Stimulated activated CD8-positive, alpha-beta memory T cell treated with anti-CD3 and anti-CD28 coated beads, Interleukin-12 subunit alpha, Interleukin-12 subunit beta, amount 100 ng/mL, for 4 hours (primary cell): ENCODE measurements at places on chromosomes 2 and 18.

- DNase-seq: no peak
Observed at GRCh38 chr2:224734949-224735348, 18.8 kb upstream of the CCDC195 start.

GRCh38 chr2:85684380-85684779 is 9.8 kb upstream of the GNLY start:
- no peak for DNase-seq

GRCh38 chr18:37383846-37384595 is 181.6 kb downstream of the CELF4 start:
- DNase-seq: no peak

DNA sequence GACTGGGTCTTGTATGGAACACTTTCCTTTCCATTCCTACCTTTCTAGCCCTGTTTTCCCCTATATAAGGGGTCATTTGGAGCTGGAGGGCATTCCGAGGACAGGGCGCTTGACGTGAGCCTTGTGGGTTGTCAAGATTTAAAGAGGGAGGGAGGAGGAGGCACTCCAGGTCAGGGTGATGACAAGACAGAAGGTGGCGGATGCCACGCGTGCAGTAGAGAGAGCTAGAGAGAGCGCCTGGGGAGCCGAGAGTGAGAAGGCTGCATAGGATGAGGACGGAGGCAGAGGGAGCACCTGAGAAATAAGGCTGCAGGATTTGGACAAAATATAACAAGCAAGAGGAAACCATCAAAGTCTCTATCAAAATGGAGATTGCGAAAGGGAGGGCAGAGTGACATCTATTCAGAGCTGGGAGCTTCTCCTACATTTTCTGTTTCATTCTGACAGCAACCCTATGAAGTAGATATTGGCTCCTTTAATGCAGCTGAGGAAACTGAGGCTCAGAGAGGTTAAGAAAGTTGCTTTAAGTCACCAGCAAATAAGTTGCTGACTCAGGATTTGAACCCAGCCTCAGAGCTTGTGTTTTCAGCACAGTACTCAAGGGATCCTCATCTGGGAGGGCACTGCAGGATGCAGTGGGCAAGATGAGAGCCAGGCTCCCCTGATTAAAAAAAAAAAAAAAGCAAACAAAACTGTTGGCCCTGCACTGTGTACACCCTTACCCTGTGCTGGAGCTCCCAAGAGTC is 124.2 kb downstream of the MRO start:
- DNase-seq: no peak

DNA sequence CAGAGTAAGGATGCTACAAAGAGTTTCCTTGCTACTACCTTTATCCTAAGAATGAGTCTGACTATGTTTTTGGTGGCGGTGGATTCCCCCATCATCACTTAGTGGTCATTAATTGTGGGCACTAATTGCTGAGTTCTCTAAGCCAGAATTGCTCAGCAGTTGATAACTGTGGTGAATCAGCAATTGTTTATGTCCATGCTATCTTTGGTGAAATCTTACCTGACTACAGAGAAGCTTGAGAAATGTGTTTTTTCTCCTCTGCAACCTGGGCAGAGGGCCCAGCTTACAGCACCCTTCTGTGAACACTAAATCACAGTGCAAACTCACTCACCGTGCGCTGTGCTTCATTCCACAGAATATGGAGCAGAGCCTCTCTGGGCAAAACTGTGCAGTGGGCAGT is 683.6 kb downstream of the CNTNAP5 start:
- DNase-seq: no peak

- DNase-seq: no peak
Observed at GRCh38 chr18:11871501-11871900, 20.3 kb downstream of the CHMP1B start.

- no peak for DNase-seq
Observed at GRCh38 chr18:27414682-27415081, 229.6 kb upstream of the CHST9 start.

- peak; percentile 60 for DNase-seq
Observed at GRCh38 chr18:62526098-62527025, 3.5 kb downstream of the ZCCHC2 start.

DNA sequence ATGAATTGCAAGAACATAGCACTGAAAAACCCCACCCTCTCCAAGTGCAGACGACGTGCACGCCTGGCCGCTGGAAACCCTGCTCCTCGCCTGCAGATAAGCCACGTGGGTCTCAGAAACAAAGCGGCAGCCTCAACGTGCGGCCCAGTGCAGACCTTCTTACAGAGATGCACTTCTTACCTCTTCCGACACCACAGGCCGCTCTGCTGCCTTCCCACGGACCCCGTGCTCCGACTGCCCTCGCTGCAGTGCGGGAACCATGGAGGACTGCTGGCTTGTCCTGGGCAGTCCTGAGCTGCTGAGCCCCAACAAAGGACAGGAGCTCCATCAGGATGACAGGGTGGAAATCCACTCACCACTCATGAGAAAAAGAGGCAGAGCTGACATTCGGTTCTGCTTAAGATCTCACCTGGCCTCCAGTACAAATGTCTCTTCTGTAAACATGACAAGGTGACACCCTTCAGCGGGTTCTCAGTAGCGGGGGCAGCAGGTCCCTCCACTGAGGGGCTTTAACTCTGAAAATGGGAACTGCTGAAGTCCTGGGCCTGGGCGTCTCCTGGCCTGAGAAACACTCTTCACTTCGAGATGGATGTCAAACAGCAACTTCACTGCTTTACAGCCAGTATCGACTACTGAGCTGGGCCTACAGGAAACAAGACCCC is 6.2 kb downstream of the COPS9 start:
- no peak for DNase-seq

GRCh38 chr2:192484903-192485302 is 290.2 kb upstream of the TMEFF2 start:
- DNase-seq: no peak

- no peak for DNase-seq
Observed at GRCh38 chr2:166432331-166432730, 56.6 kb upstream of the SCN9A start.

DNA sequence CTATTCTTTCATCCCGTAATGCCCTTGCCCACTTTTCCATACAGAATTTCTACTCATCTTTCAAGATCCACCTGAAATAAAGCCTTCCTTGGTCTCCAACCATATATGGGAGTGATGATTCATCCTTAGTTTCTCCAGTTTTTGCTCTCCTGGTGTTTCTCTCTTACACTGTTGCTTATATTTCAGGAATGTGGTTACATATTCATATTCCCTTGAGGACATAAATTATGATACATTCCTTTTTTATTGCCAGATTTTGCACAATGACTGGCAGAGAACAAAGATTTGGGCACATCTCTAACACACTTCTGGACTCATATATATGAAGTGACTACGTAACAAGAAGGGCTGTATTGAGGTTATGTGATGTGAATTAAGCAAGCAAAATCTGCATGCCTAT is 1573.4 kb upstream of the NXPH2 start:
- no peak for DNase-seq

GRCh38 chr2:47302308-47302707 is 100.6 kb upstream of the MSH2 start:
- no peak for DNase-seq

- no peak for DNase-seq
Observed at GRCh38 chr18:8706791-8707555, 1.6 kb downstream of the MTCL1 start.

DNA sequence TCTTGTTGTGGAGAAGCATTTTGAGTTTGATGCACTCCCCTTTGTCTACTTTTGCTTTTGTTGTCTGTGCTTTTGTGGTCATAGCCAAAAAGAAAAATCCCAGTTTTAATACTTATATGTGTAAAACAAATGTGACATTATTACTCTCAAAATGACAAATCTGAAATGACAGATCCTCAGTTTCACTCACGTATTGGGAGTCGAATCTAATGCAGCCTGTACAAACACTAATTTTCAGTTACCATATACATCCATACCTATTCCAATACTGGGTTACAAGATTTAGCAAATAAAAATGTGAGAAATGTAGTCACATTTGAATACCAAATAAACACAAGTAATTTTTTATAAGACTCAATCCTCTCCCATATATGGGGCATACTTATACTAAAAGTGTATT is 148.2 kb upstream of the ZNF516 start:
- DNase-seq: no peak

- no peak for DNase-seq
Observed at GRCh38 chr2:185738679-185739472, at the start of gene FSIP2. Gene FSIP2 (plus strand): TSS chr2:185738804. CDS start chr2:185738895, 91 bp downstream.

DNA sequence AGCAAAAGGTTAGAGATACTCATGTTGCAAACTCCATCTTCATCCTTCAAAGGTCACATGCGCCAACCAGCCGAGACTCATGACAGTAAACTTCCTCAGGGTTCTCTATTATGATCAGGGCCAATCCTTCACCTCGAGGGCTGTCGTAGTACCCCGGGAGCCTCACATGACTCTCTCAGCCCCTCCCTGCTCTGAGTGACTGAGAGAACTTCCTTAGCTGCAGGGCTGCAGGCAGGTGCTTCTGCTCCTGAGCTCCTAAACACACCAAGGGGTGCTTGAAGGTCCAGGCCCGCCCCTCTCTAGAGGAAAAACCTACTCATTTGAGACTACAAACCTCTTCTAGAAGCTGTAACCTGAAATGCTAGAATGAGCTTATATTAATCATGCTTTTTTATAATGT is 48.2 kb downstream of the LONRF2 start:
- DNase-seq: no peak

GRCh38 chr2:11515490-11515981 is 18.3 kb upstream of the GREB1 start:
- no peak for DNase-seq

GRCh38 chr18:73047688-73048087 is 179.9 kb upstream of the NETO1 start:
- DNase-seq: no peak

DNA sequence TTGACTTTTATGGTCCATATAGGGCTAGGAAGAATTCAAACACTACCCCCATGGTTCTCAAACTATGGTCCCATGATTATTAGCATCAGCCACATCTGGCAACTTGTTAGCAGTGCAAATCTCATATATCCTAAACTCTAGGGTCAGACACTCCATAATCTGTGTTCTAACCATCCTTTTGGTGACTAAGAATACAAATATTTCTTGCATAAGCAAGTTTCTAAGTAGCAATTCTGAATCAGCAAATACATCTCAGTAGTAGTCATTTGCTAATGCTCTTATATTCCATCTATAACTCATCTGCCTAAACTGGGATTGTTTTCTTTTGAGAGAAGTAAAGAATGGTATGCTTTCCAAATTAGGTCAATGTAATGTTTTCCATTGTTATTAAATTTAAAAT is 447.3 kb downstream of the TMX3 start:
- DNase-seq: no peak

DNA sequence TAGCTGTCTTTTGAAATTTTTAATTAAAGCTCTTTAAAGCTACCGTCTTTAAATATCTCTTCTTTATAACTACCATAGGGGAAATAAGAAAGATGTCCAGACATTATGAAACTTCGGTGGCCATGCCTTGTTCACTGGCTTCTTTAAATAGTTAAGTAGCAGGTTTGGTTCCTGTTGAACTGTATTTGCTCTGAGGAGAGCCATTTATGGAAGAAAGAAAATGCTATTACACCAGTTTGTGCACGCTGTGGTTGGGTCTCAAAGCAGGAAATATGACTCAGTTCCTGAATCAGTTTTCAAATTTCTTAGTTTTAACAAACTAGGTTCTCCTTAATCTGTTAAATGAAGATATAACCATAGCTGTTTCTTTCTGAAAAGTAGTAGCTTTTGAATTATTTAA is 12.2 kb downstream of the ARPC2 start:
- DNase-seq: no peak

DNA sequence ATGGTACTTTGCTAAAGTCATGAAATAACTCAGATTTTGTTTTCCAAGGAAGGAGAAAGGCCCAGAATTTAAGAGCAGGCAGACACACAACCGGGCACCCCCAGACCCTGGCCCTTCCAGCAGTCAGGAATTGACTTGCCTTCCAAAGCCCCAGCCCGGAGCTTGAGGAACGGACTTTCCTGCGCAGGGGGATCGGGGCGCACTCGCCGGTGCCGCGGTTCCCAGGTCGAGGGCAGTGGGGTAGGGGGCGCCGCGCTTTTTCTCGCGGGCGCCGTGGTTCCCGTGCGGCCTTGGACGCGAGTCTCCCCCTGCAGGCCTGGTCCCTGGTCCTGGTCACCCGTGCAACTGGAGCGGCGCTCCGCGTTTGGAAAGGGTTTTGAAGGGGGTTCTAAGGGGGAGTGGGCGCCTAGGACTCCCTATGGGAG is 1.2 kb downstream of the ZNF236 start:
- no peak for DNase-seq

GRCh38 chr18:77366067-77366719 is 116.5 kb downstream of the GALR1 start:
- DNase-seq: no peak

DNA sequence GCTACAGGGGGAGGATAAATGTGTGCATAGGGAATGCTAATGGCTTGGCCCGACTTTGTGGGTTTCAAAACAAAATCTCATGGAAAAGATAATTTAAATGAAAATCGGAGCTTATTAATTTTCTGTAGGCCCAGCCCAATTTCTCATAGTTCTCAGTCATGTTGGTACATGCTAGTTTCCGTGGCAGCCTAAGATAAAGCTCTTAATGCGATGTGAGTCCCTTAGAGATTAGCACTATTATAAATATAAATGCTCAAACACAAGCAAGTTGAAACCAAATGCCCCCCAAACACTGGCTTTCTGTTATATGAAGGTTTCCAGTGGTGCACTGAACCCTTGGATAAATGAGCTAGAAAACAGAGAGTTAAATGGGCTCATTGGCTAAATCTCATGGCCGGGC is 168.0 kb downstream of the BCL2 start:
- DNase-seq: no peak

DNA sequence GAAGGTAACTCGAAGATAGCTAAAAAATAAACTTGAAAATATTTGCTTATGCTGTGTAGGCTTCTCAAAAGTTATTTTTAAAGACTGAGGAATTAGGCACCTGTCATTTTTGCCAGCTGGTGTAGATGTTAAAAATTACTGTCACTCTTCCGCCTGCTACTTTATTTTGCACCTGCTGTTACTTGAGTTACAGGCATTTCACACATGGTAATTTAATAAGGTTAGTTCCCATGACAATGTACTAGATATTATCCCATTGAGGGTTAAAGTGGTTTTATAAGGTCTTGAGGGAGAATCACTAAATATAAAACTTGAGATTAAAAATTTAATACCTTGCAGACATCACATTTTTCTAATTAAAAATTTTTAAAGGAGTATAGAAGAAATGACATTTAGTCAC is 26.6 kb downstream of the MYL1 start:
- no peak for DNase-seq

DNA sequence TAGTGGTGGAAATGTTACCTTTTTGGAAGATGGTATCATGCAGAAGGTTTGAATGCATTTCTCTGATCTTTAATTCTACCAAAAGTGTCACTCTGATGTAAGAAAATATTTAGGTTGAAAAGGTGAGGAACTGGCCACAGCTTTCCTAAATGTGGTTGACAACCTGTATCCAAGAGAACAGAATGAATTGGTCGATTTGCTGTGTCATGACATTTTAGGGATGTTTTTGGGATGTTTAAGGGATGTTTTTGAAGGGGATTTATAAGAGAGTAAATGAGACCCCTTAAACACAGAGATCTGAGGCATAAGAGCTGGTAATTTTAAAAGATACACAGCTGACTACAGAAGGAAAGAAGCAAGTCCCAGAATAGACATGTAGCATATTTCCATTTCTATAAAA is 270.8 kb upstream of the EPAS1 start:
- DNase-seq: no peak
